ENCODE measurements at places on chromosomes 1 and 21. TPM values are rescaled to one million over a fixed set of nuclear protein-coding genes. Genes with fewer than 3 reads are reported as not detected.

Gene SERTAD4
- not detected for total RNA-seq

Gene RGS1
- total RNA-seq: 429 TPM

Gene TMEM54
- not detected for total RNA-seq

Gene FAM167B
- total RNA-seq: 0.38 TPM

Gene STRIP1
- total RNA-seq: 80.9 TPM

Gene ACTL8
- not detected for total RNA-seq

Gene NAV1
- total RNA-seq: 4.3 TPM

Gene IL12RB2
- 0.98 TPM for total RNA-seq

Gene BRDT
- not detected for total RNA-seq

Gene TRMT1L
- total RNA-seq: 4.7 TPM

Gene MAN1C1
- total RNA-seq: 44.4 TPM

Gene C1QC
- not detected for total RNA-seq

Gene CXADR
- 0.53 TPM for total RNA-seq

Gene NUAK2
- total RNA-seq: 14.9 TPM

Gene PLA2G4A
- not detected for total RNA-seq

Gene SYCP1
- not detected for total RNA-seq

Gene MX2
- total RNA-seq: 77.8 TPM

Gene OR2T11
- not detected for total RNA-seq

Gene GIPC2
- not detected for total RNA-seq

Gene TCHHL1
- not detected for total RNA-seq

Gene KIF2C
- total RNA-seq: 0.82 TPM

Gene OR2T33
- not detected for total RNA-seq

Gene KCNK1
- total RNA-seq: not detected

Gene LCE1E
- not detected for total RNA-seq

Gene TMEM125
- not detected for total RNA-seq

Gene FHAD1
- total RNA-seq: not detected

Measured in CD4-positive, alpha-beta T cell (primary cell).